ENCODE measurements at places on chromosomes 5 and 9. TPM values are rescaled to one million over a fixed set of nuclear protein-coding genes. Genes with fewer than 3 reads are reported as not detected.

Gene GDNF
- 0.11 TPM for total RNA-seq

Gene ARL14EPL
- total RNA-seq: 0.19 TPM

Gene SLC6A19
- total RNA-seq: not detected

Gene IL4
- total RNA-seq: not detected

Measured in A549 treated with RU486 at 1 μM for 4 hours (cell line).